ENCODE measurements at places on chromosomes 2 and 18.

DNA sequence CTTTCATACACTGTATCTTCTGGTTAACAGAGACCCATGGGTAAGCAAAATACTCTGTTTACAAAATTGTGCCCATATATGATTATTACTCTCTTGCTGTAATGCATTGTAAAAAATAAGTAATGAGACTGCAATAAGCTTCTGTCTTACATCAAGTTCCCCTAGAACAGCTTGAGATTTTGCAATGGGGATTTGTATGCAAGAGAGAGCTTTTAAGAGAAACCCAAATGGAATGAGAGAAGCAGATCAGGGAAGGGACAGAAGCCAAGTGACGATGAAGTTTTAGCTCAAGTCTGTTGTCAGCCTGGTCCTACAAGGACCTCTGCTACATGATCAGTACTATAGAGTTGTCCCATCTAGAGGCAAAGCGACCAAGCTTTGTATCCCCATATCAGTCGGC is 218.1 kb upstream of the VWC2L start:
- peak; percentile 46 for DNase-seq

DNA sequence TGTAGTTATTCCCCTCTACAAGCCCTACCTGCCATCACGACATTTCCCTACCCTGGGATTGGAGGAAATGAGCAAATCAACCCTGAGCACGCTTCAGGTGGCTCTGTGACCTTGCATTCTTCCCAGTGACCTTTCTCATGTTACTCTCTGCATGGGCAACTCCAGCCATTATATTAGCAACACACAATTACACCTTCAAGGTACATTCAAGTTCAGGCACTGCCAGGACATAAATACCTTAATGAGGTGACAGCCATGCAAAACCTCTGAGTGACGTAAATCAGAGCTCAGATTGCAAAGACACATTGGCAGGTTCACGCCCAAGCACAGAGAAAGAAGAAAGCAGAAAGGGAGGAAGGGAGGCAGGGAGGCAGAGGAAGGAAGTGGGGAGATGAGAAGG is 68.7 kb upstream of the ALK start:
- DNase-seq = no peak

DNA sequence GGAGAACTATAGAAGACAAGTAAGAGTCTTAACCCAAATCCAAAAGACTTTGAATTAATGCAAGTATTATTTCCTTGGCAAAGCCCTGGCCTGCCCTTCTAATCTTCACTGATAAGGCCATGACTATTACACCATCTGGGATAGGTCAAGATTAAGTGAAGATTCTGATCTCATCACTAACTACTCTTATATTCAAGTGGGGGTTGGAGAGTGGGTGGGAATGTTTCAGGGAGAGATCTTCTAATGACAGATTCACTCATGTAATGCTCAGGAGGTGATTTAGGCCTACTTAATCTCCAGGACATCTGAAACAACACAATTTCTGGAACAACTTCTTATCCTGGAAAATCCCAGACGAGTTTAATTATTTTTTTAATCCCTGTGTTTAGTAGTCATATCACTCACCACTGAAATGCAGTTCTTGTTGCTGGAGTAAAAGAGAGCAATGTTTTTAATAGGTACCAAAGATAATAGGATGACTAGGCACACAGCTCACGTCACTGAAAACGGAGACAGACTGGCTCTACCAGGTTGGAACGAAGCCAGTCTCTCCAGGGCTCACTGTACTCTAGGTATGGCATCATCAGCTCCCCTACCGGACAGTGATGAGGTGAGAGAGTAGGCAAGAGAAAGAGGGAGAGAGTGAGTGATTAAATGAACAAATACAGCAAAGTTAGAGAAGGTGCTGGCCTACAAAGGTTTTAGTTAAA is 133.1 kb downstream of the NCKAP5 start:
- no peak for DNase-seq

- no peak for DNase-seq
These were observed 1.6 kb upstream of the MARCHF4 start for GRCh38 chr2:216373896-216374295.

DNA sequence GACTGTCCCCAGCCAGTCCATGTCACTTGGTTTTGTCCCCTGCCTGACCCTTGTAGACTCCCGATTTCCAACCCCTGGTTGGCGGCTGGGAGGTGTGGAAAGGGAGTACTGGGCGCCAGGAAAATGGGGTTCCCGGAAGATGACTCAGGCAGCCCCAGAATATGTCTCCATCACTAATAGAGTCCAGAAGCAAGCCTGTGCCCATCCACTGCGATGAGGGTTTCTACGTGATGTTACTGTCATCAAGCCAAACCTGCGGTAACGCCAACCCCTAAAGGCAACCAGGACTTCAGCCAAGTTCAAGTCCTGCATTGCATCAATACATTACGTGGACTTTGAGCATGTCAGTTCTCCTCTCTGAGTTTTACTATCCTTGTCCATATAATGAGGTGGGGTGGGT is 62.0 kb upstream of the TAF1B start:
- peak; percentile 90 for DNase-seq

DNA sequence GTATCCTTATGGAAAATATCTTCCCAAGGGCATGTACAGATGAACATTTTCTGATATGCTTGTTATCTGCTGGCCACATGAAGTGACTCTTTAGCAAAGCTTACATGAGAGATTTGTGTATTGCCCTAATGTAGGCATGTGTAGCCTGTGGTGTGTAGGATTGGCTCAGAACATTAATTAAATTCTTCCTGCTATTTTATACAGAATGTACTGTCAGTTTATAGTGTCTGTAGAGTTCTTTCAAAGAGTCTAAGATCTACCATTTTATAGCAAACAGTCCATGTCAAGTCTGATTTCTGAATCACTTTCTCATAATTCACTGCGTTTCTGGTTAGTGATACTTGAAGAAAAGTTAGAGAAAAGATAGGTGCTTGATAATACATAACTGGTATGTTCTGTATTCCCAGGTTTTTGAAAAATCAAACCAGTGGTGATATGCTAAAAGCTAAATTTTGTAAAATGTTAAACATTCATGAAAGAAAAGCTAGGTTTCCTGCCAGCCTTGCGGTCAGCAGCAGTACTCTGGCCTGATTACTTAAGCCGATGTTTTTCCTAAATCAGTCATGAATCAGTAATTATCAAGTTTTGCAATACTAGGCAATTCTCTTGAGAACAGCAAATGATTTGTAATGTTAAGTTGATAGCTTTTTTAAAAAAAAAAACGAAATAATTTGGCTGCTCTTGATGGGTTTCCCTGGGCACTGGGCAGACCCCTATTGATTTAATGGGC is 30.9 kb upstream of the EFEMP1 start:
- DNase-seq = peak; percentile 85

GRCh38 chr2:121887513-121888188 is 132.2 kb downstream of the TSN start:
- no peak for DNase-seq

DNA sequence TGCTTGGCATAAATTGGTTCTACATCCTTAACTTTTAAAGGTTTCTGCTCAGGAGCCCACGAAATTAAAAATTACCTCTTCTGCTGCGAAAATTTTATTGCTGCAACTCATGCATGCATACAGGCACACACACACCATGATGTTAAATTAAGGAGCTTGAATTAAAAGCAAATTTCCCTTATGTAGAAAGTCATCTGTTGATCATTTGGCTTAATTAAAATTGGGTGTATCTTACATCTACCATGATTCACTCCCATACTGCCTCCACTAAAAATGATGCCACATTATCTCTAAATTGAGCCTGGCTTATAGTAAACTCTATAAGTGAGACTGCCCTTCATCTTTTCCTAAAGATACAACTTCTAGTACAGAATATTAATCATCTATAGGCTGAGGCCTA is 145.4 kb downstream of the NCK2 start:
- no peak for DNase-seq

DNA sequence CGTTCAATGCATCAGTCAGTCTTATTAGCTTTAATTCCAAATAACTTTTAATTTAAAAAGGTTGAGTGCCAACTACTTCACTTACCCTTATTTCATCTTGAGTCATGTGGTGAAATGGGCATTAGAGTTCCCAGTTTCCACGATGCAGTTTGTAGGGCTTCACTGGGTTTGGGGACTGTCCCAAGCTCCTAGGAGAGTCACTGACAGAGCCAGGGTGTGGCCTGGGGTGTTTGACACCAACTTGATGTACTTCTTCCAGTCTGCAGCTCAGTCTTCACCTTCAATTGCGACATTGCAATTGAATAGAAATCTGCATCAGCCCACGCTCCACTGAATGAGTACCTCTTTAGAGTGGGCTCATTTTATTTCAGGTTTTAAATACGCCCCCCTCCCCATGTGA is 165.3 kb downstream of the ARL4C start:
- DNase-seq = no peak

DNA sequence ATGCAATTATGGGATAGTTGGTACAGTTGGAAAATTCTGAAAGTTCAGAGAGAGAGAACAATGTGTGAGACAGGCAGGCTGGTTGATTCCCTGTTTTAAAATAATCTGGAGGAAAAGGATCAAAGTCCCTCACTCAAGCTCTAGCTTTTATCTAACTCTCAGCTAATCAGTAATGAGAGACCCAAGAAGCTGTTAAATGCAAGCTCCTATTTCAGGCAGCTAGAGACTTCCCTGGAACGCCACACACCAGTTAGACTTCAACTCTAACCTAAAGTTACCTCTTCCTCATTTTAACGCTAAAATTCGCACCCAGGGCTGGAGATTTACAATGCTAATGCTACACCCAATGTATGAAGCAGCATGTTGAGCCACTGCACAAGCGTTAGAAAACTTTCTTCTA is 243.1 kb downstream of the EN1 start:
- no peak for DNase-seq

GRCh38 chr18:21316296-21316695 is 74.3 kb downstream of the GREB1L start:
- DNase-seq = no peak

- no peak for DNase-seq
These were observed 266.6 kb downstream of the SRBD1 start for GRCh38 chr2:45344502-45344901.

DNA sequence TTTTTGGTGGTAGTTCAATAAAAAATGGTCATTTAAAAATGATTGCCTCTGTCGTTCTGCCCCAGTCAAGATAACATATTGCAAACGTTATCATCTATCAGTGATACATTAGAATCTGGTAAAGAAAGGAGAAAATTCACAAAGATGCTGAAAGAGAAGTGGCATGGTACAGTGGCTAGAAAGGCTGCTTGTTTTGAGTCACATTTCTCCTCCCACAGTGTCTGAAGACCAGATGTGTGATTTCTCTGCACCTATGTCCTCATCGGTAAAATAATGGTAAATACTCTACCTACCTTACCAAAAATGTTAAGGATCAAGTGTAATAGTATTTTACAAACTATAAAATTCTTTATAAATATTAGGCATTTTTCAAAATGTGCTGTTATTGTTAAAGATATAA is 76.1 kb upstream of the NOSTRIN start:
- no peak for DNase-seq

GRCh38 chr2:99850084-99850710 is 292.2 kb downstream of the AFF3 start:
- no peak for DNase-seq
